ENCODE measurements at places on chromosomes 13 and 19. TPM values are rescaled to one million over a fixed set of nuclear protein-coding genes. Genes with fewer than 3 reads are reported as not detected.

DNA sequence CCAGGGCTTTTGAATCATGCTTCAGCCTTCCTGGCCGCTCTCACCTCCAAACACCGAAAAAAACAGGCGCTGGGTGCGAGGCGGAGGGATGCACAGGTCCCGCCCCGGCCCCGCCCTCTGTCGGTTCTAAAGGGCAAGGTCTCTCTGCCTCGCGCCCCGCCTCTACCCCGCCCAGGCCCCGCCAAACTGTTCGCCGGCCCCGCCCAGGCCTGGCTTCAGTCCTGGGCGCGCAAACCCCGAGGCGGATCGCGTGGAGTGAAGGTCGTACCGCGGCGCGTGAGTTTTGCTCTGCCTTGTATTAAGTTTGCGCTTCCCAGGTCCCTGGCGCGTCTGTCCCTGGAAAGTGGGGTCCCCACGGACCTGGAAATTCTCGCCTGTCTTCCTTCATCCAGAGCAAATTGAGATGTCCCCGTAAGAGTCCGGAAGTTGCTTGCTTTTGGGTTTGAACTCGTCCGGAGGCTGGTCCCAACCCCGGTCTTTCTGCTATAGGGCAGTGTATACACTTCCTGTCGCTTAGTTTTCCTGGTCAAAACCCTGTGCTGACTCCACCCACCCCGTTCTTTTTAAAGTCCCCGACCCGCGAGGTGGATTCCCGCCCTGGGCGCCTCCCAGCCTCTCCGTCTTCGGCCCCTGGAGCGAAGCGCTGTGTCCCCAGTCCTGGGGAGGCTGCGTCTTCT, 8.4 kb downstream of the ZNF808 start:
- DNase-seq = no peak

- no peak for DNase-seq
These were observed 57.2 kb downstream of the CHST8 start for GRCh38 chr19:33678796-33679585.

GRCh38 chr13:46716821-46717220, 80.1 kb downstream of the ESD start:
- peak; percentile 55 for DNase-seq

Gene KCNK6
- 13.5 TPM for total RNA-seq

DNA sequence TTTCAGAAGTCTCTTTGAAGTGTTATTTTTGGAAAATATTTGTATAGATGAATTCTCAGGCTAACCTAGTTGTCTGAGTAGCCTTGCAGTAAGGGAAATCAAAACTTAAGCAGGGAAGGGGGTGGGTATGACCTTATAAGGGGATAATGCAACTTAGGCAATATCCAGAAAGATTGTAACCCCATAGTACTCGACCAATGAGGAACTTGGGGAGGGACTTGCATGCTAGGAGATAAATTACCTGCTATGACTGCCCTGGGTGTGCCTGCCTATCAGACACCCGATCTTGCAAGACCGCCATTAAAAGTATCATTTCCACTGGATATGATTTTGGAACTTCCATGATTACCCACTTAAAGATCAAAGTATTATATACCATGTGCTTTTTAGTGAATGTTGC, 23.0 kb upstream of the RFXAP start:
- DNase-seq = no peak

DNA sequence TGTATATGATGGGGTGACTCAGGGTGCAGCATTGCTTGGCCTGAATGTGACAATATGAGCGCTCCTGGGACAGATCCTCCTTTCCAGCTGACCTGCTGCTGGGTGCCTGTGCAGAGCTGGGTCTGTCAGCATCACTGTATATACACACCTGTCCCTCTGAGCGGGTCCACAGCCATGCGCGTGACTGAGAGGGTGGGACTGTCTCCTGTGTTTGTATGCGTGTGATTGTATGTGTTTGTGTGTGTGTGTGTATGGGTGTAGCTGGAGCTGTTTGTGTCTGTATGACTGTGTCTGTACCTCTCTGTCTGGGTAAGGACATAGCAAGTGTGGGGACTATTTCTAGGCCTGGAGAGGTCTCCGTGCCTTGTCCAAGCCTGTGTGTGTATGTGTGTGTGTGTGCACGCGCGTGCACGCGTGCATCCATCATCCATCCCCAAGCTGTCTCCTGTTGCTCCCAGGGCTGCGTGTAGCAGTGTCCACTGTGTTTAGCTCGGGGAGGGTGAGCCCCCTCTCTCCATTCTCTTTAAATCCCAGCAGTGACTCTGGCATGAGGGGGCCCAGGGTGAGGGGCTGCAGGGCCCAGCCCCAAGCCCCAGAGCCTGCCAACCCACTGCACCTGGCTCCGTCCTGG, 8.3 kb downstream of the IGLON5 start:
- DNase-seq = no peak

Gene KLK14
- not detected for total RNA-seq

DNA sequence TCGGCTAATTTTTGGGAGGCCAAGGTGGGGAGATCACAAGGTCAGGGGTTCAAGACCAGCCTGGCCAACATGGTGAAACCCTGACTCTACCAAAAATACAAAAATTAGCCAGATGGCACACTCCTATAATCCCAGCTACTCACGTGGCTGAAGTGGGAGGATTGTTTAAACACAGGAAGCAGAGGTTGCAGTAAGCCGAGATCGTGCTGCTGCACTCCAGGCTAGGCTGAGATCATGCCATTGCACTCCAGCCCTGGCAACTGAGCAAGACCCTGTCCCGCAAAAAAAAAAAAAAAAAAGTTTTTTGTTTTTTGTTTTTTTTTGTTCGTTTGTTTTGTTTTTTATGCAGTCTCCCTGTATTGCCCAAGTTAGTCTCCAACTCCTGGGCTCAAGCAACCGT, 21.2 kb downstream of the MAST1 start:
- no peak for DNase-seq

- DNase-seq = no peak
These were observed 24.4 kb downstream of the ALOX5AP start for GRCh38 chr13:30759748-30760147.

- DNase-seq = no peak
These were observed 154.0 kb upstream of the GPR12 start for GRCh38 chr13:26914624-26915023.

- no peak for DNase-seq
These were observed 24.5 kb downstream of the CEACAM16 start for GRCh38 chr19:44723299-44723951.

Gene KLF1
- not detected for total RNA-seq

DNA sequence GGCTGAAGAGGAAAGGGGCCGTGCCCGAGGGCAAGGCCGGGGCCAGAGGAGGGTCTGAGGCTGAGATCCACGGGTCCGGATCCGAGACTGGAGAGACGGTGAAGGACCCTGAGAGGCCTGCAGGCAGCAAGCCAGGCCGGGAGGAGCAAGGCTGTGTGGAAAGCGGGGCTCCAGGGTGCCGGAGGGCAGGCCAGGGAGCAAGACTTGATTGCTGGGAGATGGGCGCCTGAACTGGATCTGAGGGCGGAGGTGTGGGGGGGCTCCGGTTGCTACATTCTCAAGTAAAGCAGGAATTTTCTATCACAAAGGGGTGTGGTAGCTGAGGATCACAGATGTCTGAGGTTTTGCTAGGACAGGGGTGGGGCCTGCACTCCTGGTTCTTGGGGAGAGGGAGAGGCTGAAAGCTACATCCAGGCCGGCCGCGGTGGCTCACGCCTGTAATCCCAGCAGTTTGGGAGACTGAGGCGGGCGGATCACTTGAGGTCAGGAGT, 3.8 kb downstream of the MAMSTR start:
- DNase-seq = no peak

Gene DUS3L
- 32.7 TPM for total RNA-seq

Gene KLK1
- not detected for total RNA-seq

DNA sequence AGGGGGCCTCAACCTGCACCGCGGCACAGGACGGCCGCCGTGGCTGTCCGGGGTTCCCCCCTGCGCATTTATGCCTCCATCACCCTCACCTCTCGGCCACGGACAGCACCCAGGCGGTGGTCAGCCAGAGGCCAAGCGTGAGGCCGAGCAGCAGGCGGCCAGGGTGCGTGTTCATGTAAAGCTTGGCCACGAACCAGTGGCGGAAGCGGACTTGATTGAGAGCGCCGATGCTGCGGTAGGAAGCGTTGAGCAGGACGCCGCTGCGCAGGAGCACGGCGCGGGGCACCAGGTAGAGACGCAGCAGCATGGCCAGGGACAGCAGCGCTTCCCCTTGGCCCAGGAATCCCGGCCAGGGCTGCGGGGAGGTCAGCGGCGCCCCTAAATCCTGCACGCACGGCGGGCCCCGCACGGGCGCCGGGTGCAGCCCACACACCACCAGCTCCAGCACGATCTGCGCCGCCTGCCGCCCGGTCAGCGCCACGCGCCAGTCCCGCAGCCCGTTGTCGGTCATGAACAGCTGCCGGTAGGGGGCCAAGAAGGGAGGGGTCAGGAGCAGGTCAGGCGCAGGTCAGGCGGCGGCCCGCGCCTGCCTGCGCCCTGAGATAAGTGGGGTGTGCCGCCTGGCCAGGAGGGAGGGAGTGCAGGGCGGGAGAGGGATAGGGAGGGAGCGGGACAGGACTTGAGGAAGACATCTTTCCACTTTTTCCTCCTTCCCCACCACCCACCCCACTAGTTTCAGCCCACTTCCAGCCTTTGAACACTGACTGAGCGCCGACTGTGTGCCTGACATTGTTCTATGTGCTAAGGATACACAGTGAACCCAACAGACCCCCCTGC, 6.5 kb downstream of the KCNN4 start:
- no peak for DNase-seq

- no peak for DNase-seq
These were observed 6.4 kb downstream of the CEACAM3 start for GRCh38 chr19:41802770-41803169.

GRCh38 chr19:19379527-19379926, 25.9 kb upstream of the GATAD2A start:
- no peak for DNase-seq

DNA sequence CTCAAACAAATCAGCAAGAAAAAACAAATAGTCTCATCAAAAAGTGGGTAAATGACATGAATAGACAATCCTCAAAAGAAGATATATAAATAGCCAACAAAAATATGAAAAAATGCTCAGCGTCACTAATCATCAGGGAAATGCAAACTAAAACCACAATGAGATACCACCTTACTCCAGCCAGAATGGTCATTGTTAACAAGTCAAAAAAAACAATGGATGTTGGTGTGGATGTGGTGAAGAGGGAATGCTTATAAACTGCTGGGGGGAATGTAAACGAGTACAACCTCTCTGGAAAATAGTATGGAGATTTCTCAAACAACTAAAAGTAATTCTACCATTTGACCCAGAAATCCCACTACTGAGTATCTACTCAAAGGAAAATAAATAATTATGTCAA, 239.2 kb upstream of the RFC3 start:
- DNase-seq = no peak

GRCh38 chr19:31037286-31037980, 311.8 kb downstream of the TSHZ3 start:
- DNase-seq = no peak

DNA sequence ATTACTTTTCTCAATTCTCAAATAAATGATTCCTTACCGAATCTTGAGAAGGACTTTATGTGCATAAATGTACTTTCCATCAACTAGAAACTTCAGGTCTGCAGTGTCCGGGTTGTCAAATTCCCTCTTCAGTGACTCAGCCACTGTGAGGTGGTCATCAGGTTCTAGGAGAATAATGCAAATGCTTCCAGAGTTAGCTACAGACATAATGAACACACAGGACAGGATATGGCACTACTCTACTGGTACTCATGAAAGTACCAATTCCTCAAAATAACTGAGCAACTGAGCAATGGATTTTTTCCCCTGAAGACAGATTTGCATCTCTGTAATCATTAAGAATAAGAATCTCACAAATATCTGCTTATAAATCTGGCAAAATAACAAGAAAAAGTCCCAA, 31.2 kb downstream of the RCBTB2 start:
- no peak for DNase-seq

DNA sequence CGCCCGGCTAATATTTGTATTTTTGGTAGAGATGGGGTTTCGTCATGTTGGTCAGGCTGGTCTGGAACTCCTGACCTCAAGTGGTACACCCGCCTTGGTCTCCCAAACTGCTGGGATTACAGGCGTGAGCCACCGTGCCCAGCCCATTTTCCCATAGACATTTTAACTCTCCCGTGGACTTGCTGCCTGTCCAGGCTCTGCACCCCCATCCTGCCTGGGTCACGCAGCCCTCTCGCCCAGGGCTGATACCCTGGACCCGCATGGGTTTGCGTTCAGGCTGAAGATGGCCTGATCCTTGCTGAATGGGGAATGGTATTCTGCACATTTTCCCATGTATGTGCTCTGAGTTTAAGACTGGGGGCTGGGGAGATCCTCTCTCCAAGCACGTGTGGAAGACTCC, 46.0 kb upstream of the RANBP3 start:
- DNase-seq = no peak

DNA sequence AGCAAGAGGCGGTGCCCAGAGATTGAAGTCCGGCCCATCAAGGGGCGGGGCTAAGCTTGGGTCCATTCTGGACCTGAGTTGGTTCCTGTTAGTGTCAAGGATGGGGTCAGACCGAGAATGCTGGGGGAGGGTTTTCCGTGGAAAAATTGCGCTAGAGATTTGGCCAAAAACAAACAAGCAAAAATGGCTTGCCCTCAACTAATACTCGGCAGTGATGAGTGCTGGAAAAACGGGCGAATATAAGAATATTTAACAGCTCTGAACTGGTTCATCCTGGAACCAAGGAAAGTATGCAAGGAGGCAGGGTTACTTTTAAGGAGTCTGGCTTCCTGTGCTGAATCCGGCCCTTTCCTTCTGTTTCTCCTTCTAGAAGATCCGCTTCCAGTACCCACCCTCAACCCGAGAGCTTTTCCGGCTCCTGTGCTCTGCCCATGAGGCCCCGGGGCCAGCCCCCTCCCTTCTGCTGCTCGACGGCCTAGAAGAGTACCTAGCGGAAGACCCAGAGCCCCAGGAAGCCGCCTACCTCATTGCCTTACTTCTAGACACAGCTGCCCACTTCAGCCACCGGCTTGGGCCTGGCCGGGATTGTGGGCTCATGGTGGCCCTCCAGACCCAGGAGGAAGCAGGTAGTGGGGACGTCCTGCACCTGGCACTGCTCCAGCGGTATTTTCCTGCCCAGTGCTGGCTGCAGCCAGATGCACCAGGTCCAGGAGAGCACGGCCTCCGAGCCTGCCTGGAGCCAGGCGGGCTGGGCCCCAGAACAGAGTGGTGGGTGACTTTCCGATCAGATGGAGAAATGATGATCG, 880 bp downstream of the SWSAP1 start:
- no peak for DNase-seq

Gene ARHGEF7
- total RNA-seq = 197 TPM

Gene ZNF417
- 8.6 TPM for total RNA-seq

GRCh38 chr13:96860882-96861281, 133.4 kb downstream of the OXGR1 start:
- no peak for DNase-seq

DNA sequence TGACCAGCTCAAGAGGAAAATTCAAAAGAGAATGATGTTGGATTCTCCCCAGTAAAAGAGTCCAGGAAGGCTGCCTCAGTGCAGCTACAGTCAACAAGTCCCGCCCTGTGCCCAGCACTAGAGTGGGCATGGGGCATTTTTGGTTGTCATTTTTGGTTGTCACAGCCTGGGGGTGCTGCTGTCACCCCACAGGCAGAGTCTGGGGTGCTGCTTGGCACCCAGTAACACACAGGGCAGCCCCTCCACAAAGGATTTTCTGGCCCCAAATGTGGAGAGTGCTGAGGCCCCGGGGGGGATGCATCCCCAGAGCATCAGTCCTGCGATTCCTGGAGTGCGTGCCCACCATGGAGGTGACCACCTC, 28.2 kb upstream of the TMEM255B start:
- no peak for DNase-seq

Gene OR7C2
- not detected for total RNA-seq

Gene ZNF667
- 2.6 TPM for total RNA-seq

Gene CBLC
- not detected for total RNA-seq

Data from glomerular endothelial cell (primary cell).